Hippocampal formation (tissue), 2 donors: ENCODE measurements at places on chromosomes 12 and 14.

DNA sequence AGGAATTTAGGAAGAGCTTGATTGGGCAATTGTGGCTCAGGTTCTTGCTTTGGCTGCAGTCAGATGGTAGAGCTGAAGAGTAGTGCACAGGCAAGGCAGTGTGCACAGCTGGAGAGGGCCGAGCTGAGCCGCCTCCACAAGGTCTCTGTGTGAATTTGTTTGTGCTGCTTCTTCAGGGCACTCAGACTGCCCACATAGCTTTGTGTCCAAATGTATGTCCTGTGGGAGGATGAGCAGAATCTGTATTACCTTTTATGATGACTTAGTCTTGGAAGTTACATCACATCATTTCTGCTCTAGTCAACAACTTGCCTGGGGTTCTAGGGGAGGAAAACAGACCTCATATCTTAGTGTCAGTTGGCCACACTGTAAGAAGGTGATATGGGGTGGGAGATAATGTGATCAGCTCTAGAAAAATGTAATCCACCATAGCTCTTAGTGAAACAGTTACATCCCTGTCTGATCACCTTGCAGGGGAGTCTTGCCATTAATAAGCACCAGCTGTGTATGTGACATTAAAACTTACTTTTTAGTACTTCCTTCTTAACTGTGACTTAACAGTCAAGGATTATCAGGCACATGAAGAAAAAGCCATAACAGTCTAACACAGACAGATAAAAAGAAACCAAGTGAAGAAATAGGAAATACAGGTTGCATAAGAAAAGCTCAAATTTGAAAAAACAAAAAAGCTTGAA is 53.4 kb downstream of the RCOR1 start:
- no peak for DNase-seq

DNA sequence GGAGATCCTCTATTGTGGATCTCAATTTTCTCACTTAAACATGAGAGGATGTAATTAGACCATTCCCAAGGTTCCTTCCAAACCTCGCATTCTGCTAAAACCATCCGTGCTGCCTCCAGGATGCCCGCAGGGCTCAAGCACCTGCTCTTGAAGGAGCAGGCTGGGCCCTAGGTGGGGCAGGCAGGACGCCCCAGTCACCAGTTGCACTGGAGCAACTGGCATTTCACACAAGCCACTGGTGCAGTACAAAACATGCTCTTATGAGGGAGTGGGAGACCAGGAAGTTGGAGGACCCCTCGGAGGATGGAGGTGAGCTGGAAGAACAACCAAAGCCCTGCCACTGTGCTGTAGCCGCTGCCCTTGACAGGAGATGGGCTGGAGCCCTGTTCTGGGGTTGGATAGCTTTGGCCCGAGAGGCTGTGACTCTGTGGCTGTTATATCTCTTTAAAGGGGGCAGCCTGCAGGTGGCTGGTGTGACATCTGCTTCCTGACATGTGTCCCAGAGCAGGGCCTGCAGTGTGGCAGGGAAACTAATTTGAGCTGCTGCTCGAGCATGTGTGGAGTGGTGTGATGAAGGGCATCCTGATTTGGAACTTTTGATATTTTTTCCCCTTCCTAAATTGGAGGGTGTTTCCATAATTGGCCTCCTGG is 122.2 kb downstream of the CRACR2A start:
- no peak for DNase-seq

DNA sequence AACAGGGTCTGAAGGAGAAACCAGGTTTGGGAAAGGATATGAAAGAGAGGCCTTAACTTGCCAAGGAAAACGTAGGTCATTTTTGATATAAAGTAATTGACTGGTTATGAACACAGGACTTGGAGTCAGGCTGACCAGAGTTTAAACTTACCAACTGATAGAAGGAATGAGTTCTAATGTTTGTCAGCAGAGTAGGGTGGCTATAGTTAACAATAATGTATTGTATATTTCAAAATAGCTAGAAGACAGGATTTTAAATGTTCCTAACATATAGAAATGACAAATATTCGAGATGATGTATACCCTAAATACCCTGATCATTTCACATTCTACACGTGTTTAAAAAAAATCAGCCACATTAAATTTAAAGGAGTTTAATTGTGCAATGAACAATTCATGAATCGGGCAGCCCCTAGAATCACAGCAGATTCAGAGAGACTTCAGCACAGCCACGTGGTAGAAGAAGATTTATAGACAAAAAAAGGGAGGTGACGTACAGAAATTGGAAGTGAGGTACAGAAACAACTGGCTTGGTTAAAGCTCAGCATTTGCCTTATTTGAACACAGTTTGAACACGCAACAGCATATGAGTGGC is 52.5 kb upstream of the PLEKHG7 start:
- no peak for DNase-seq

DNA sequence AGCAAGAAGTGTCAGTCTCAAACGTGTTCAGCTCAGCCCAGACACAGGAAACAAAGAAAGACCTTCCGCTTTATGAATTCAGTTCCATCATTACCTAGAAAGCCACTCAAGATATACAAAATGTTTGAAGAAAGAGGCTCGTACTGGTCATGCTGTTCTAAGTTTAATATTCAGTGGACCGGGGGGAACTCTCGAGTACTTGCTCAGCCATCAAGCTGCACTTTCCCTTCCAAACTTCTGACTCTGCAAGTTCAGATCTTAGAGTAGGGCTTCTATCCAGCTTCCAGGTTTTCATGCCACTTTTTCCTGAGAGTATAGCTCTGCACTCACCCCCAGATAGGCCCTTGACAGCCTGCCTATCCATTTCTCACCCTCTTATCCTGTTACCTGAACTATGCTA is 62.8 kb upstream of the OSBPL8 start:
- DNase-seq, result no peak

GRCh38 chr12:28776220-28776619 is 372.9 kb upstream of the FAR2 start:
- DNase-seq, result no peak

- no peak for DNase-seq
Observed at GRCh38 chr12:124498275-124499189, 68.9 kb downstream of the NCOR2 start.

GRCh38 chr14:76695263-76695920 is 65.9 kb upstream of the VASH1 start:
- no peak for DNase-seq

DNA sequence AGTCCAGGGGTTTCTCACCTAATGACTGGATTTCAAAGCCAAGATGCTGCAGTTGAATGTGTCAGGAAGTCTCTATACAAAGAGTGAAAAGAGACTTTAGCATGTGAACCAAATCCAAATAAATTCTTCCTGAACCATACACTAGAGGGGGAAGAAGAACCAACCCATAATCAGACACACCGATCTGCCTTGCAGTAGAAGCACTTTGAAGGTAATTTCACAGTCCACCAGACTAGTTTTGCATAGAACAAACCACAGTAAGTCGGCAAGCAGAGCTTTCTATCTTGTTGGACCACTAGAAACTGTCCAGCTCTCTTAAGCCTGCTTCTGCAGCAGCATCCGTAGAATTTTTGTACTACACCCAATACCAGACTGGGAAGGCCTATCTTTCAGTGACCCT is 39.3 kb downstream of the FIGNL2 start:
- no peak for DNase-seq

GRCh38 chr12:39227218-39227617 is 215.7 kb downstream of the KIF21A start:
- no peak for DNase-seq

- no peak for DNase-seq
Observed at GRCh38 chr12:27826076-27826475, 46.0 kb upstream of the MANSC4 start.

GRCh38 chr14:33846100-33846824 is 104.6 kb downstream of the EGLN3 start:
- peak; percentile 37 for DNase-seq

DNA sequence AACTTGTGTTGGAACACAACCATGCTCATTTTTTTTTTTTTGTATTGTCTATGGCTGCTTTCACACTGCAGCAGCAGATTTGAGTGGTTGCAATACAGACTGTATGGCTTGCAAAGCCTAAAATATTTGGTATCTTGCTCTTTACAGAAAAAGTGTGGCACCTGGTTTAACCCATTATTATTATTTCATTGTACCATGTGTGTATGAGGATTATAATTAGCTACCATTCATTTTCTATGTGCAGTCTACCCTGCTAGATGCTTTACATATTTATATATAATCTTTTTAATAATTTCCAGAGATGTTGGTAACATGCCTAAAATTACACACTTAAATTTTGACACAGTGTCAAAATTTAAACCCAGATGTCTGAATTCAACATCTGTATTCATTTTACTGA is 37.7 kb downstream of the SPATS2 start:
- DNase-seq, result no peak

DNA sequence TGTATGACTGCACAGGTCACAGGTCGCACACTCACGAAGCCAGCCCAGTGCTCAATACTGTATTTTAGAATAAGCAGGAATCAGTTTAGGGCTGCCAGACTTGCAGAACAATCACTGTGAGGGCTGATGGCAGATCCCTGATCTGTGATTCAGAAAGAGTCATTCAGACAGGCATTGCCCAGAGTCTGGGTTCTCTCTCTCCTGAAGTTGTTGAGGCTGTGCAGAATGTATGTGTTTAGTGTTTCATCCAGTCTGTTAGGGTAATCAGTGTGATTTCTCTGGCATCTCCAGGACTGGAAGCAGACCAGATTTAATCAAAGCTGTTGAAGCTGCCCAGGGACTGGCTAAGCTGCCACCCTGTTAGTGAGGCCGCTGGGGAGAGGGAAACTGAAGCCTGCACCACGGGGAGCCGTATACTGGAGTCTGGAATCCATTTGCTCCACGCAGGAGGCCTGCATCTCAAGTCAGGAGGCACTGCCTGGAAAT is 69.3 kb downstream of the ETV6 start:
- no peak for DNase-seq

DNA sequence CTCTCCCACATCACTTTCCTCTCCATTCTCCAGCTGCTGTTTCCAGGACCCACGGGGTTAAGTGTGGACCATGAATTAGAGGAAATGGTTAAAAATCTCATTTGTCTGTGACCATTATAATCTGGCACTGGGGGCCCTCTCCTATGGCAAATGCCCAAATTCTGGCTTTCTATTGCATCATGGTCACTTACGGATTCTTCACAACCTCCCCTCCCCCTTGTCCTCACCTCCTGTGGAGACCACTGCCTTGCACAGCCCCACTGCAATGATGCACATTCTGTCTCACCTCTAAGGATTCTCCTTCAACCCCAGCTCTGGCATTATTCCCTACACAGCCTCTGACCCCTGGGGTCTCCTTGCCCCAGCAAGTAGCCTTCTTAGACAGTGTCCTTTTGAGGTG is 18.9 kb downstream of the BCAT1 start:
- no peak for DNase-seq

GRCh38 chr12:87991483-87991882 is 37.7 kb downstream of the C12orf50 start:
- DNase-seq, result no peak

DNA sequence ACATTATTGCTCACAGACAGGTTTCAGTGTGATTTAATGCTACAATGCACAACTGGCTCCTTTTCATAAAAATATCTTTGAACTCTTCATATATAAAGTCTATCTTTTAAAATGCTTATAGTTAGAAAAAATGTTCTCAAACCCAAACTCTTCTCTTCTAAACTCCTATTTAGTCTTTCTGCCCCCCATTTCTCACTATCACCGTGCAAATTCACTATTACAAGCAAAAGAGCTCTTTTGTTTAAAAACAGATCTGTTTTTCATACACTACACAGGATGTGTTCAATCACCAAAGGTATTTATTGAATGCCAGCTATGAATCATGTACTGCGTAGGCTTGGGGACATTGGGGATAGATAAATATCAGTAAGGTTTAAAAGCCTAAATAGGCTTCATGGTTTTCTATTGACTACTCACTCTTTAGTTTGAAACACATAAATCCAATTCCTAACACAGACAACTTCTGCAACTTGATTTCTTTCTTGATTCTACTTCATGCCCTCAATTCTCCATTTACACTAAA is 692.3 kb downstream of the C12orf50 start:
- no peak for DNase-seq

DNA sequence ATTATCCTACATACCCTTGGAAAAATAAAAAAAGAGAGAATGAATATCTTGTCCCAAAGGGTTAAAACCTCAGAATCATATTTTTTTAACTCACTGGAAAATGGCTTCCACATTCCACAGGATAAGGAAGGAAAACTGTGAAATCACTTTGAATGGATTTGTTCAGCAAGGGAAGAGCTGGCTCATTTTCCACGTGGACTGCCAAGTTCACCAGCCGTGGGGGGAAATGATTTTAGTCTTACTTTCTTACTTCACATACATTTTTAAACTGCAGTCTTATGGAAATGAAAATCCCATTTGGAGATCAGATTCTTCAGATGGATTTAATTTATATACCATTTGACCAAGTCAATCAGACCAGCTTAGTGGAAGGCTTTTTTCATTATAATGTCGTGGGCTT is 29.9 kb upstream of the AEBP2 start:
- DNase-seq, result no peak

DNA sequence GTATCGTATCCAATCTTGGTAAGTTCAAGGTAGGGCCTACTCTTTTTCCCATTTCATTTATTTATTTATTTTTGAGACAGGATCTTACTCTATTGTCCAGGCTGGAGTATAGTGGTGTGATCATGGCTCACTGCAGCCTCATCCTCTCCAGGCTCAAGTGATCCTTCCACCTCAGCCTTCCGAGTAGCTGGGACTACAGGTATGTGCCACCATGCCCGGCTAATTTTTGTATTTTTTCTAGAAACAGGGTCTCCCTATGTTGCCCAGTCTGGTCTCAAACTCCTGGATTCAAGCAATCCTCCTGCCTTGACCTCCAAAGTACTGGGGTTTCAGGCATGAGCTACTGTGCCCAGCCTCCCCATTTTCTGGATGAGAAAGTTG is 57.2 kb downstream of the CLMN start:
- DNase-seq, result no peak

GRCh38 chr14:100104006-100104352 is 38.8 kb downstream of the EVL start:
- no peak for DNase-seq

- no peak for DNase-seq
Observed at GRCh38 chr12:102896067-102896466, 21.0 kb downstream of the PAH start.

GRCh38 chr12:114504311-114504710 is 98.4 kb upstream of the TBX5 start:
- DNase-seq, result no peak

GRCh38 chr14:61620130-61620946 is 75.0 kb upstream of the HIF1A start:
- no peak for DNase-seq

- DNase-seq, result no peak
Observed at GRCh38 chr12:25585021-25585523, 32.0 kb upstream of the LMNTD1 start.

GRCh38 chr12:19909418-19909817 is 458.9 kb upstream of the PDE3A start:
- no peak for DNase-seq

DNA sequence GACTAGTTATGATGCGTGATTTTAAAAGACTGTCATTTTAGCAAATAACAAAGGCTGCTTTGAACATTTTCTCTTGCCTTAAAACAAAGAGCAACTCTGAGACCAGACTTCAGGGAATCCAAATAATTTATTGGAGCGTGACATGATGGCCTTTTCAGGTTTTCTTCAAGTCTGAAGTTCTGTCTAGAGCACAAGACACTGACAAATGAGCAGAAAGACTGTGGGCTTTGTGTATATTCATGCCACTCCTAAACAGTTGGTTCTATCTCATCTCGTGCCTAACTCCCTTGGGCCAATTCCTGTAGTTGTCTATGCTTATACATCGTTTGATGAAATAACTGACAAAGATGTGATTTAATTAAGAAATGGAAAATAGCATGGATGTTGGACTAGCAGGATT is 47.5 kb downstream of the IFT81 start:
- no peak for DNase-seq

GRCh38 chr14:100048786-100049185 is 16.4 kb upstream of the EVL start:
- DNase-seq, result no peak
